NCI-H446 (cell line): ENCODE measurements at places on chromosomes 5 and 9.

DNA sequence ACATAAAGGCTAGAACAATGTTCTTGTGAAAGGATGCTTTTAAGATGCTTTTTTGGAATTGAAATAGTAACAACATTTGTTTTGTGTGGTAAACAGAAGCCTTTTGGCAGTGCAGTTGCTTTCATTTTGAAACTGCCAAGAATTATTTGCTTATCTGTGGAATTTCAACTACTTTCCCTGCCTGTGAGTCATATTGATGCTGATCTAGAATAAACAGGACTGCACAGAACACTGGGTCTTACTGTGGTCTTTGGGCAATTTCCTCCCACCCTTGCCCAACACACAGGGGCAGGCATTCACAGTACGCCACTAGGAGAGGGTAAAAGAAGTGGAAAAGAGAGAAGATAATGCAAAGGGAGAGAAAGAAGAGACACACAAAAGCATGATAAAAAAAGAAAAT, 483.7 kb downstream of the ELAVL2 start:
- no peak for DNase-seq

- DNase-seq, result no peak
Observed at GRCh38 chr5:89878140-89879132, 531.1 kb downstream of the CETN3 start.

- no peak for DNase-seq
Observed at GRCh38 chr5:64826541-64826940, 57.8 kb downstream of the CWC27 start.

GRCh38 chr9:138011951-138012500, 134.4 kb downstream of the CACNA1B start:
- DNase-seq, result no peak

DNA sequence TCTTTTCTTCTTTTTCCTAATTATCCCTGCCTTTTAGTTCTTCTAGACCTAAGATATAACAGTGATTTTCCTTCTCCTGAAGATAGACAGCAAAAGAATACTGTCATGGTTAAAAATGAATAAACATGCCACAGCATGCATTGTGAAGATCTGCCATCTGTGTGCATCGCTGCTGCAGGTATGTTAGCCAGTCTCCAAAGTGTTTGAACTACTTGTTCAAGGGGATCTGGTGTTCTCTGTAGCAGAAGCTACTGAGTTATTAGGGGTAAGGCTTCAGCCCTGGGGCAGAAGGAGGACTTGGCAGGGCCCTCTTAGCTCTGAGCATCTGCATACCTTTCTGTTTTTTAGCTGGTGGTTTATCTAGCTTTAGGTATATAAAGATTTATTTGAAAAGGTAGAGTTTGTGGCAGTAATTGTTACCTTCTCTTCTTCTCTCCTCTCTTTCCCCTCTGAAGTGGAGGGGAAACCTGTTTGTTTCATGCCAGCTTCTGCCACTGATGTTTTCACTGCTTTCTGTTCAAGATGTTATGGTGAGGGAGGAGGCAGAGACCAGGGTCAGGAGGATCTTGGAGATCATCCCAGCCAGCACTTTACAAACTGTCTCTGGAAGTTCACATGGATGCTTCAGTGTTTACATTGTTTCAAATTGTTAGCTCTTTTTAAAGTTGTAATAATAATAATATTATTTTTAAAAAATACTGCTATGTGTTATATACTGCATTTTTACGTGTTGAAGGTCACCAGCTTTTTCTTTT, 25.2 kb downstream of the GALNT10 start:
- no peak for DNase-seq

DNA sequence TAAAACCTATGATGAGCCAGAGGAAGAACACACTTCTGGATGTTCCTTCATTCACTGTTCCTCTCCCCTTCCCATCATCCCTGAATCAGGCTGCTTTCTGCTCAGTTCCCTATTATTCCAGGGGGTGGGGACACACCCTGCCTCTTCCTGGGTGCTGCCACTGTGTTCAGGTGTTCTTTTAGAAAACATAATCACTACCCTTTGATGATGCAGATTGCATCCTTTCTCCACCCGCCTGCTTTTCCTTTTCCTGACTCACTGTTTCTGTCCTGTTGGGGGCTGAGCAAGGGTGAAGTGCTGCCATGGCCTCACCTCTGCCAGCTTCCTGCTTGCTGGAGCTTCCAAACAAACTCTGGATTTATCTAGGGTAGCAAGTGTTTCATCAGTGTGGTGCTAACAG, 331.9 kb upstream of the GRIA1 start:
- DNase-seq, result no peak

DNA sequence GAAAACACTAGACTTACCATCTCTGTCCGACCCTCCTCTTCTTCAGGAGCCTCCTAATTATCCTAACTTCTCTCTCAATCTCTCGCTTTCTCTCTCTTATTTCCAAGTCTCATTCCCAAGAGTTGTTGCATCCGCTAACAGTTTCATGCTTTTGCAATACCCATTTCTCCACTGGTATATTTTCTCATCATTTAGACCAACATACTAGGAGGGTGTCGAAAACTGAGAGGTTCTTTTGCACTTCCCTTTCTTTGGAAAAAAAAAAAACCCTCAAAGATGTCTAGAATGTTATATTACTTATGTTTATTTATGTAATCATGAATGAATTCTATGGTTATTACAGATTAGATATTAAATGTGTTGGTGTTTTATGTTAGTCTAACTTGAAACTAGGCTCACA, 35.9 kb downstream of the SPZ1 start:
- no peak for DNase-seq

DNA sequence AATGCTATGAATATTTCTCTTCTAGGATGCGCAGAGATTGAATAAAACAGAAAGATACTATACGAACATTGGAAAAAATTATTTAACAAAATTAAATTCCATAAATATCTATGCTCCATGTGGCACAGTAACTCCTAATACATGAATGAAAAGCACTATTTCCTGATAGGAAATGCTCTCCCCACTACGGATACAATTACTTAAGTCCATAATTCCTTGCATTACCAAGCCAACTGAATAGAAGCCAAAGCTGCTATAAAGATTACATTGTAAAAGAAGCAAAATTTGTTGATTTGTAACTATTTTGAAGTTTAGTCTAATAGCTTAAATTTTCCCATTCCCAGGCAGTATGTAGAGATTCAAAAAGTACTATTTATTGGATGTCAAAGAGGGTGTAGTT, 61.8 kb upstream of the SNX2 start:
- DNase-seq, result no peak

- no peak for DNase-seq
Observed at GRCh38 chr9:90872835-90873294, 71.2 kb downstream of the SYK start.

- peak; percentile 32 for DNase-seq
Observed at GRCh38 chr9:127589955-127590370, 22.1 kb upstream of the STXBP1 start.

GRCh38 chr9:8450810-8451545, 651.4 kb upstream of the DMAC1 start:
- no peak for DNase-seq

DNA sequence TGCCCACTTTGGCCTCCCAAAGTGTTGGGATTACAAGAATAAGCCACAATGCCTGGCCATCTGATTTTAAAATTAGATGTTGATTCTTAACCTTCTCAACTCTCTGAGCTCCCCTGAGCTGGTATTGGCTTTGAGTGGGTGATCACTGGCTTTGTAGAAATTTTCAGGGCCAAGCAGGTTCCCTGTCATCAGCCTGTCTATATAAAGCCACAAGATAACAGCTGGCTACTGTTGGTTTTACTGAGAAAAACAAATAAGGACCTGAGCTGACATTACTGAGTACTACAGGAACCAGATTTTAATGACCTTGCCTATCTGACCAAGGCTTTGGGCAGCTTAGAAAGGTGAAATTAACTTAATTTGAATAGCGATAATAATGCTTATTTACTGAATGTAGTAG, 153.6 kb downstream of the MSX2 start:
- DNase-seq, result no peak

GRCh38 chr5:190366-191035, 794 bp upstream of the LRRC14B start:
- DNase-seq, result no peak

- DNase-seq, result peak; percentile 7
Observed at GRCh38 chr9:132409828-132410528, at the start of gene CFAP77. TSS of gene CFAP77 (plus strand) at chr9:132410211. CDS start at chr9:132410272, 61 bp downstream.

GRCh38 chr5:124546643-124547042, 199.8 kb downstream of the ZNF608 start:
- DNase-seq, result no peak

DNA sequence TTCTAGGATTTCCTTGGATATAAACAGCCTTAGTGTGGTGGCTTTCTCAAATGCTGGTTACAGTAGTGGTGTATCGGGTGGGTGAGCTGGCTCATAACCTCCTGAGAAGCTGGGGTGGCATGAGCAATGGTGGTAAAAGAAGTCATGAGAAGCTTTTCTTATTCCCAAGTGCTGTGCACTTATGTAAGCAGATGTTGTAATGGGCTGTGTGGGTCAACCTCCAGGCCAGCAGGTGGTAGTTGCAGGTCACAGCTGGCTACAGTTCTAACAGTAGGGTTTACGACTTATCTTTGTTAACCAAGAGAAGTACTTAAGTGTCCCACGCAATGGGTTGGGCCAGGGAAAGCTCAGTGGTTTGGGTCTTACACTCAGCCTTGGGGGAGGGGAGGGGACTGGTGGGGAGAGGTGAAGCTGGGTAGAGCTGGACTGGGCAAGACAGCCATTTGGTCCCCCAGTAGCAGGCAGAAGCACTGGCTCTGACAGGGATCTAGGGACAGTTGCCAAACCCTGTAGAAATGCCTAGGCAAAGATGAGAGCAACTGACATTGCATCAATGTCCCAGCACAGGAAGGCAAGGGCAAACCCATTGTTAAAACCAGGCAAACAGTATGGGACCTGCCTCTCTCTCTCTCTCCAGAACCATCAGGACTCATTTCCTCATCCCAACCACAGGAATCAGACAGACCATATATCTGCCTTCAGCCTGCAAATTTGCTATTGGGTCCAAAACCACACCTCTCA, 76.8 kb downstream of the RNF130 start:
- DNase-seq, result no peak

DNA sequence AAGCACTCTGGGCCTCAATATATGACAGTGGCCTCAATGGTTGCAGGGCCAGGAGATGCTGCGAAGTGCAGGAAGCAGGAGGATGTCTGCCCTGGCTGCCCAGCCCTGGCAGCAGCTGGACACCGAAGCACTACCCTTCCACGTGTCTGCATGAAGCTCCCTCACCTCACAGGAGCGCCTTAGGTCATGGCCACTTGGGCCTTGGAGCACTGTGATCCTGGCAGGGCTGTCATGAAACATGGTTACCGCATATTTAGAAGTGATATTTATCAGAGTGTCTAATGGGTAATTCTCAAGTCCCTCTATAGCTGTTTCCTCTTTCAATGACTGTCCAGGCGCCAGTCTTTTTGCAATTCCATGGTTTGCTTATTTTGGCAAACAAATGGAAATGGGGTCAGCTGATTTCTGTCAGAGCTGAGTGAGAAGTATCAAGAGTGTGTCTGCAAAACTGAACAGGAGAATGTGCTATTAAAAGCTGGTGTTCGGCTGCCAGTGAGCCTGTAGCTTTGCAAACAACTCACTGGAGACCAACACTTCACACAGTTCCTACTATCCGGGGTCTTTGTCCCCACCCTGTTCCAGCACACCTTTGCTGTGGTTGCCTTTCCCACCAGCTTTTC, 285.9 kb downstream of the KIF4B start:
- no peak for DNase-seq
